Cortex of kidney (tissue), 1 donor: ENCODE measurements at places on chromosomes 4 and X.

GRCh38 chr4:62053974-62054373 is 853.8 kb downstream of the ADGRL3 start:
- DNase-seq: no peak

DNA sequence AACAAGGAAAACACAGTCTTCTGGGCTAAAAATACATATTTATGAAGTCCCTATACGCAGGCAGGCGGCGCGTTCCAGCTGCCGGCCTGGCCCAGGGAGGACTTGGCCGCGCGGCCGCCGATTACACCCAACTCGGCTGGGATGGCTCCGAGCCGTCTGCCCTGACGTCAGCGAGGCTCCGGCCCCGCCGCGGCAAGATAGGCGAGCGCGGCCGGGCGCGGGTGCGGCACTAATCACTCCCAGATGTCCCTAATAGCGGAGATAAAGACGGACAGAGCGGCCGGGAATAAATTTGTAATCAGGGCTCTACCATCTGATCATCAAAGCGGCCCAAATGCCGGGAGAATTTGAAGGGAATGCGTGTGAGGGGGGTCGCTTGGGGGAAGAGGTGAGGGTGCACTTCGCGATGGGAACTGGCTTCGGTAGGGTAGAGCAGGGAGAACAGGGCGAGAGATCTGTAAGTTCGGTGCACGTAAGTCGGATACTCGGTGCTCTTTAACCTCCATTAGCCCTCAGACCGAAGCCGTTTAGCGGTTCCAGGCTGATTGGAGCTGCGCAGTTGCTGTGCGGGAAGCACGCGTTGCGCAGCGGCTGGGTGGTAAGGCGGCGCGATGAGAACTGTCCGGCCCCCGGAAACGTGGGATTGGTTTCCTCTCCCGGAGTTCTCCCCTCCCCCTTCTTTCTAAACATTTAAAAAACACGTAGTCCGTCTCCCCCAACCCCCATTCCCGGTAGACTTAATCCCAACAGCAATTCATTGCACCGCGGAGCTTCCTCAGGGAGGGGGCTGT is 7.7 kb downstream of the HAND2 start:
- no peak for DNase-seq

- no peak for DNase-seq
Measured at GRCh38 chrX:125089761-125090445, 229.8 kb upstream of the TEX13C start.

DNA sequence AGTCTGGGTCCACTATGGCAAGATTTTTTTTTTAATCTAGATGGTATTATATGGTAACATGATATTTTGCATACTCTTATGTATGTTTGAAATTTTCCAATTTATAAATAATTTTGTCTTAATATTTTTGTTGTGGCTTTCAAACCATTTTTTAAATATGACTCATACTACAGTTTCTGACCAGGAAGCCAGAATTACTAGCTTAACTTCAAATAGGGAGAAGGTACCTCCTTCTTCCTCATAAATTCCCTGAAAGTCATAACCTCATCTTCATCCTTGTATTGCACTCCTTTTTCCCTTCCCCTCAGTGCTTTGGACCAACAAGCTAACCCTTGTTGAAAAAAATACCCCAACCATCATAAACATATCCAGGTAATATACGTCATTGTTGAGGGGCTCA is 21.6 kb downstream of the ARAP2 start:
- no peak for DNase-seq

DNA sequence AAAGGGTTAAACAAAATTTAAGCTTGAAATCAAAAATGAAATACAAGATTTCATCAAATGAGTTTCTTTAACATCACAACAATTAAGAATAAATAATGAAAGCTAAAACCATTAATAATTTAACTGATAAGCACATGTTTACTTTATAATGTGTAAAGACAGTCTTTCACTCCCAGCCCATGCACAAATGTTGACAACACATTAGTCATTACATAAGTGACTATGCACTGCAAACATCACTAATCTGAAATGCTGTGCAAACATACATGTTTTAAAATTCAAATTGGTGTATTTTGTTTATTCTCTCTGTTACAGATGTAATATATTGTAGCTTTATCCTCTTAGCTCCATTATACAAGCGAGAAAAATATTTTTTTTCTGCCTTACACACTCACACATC is 220.6 kb upstream of the CPXCR1 start:
- no peak for DNase-seq

GRCh38 chr4:128452415-128452814 is 164.8 kb upstream of the PGRMC2 start:
- no peak for DNase-seq

DNA sequence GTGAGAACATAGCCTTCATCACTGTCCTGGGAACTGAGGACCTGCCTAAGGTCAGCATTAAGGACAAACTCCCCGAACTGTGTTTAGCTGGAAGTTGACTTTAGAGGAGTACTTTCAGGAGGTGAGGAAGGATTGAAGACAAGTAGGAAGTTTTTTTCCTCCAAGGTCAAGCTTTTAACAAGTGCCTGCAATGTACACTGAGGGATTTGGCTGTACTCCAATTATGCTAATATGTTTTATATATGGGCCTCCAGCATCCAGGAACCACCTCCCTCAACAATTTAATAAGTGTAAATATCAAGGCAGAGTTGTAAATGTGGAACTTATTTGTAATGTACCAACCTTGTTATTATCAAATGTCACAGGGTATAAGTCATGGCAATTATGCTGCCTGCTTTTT is 726.2 kb downstream of the RPA4 start:
- DNase-seq: no peak

- DNase-seq: no peak
Measured at GRCh38 chr4:1833307-1834046, 22.5 kb downstream of the LETM1 start.
